Stimulated activated CD4-positive, alpha-beta T cell treated with anti-CD3 and anti-CD28 coated beads, Interleukin-4, amount 100 ng/mL, for 4 hours (primary cell): ENCODE measurements at places on chromosomes 7 and 10.

- DNase-seq = no peak
Measured at GRCh38 chr10:52229291-52229931, 84.7 kb upstream of the DKK1 start.

GRCh38 chr7:48140001-48140681 is 31.1 kb upstream of the ABCA13 start:
- no peak for DNase-seq

DNA sequence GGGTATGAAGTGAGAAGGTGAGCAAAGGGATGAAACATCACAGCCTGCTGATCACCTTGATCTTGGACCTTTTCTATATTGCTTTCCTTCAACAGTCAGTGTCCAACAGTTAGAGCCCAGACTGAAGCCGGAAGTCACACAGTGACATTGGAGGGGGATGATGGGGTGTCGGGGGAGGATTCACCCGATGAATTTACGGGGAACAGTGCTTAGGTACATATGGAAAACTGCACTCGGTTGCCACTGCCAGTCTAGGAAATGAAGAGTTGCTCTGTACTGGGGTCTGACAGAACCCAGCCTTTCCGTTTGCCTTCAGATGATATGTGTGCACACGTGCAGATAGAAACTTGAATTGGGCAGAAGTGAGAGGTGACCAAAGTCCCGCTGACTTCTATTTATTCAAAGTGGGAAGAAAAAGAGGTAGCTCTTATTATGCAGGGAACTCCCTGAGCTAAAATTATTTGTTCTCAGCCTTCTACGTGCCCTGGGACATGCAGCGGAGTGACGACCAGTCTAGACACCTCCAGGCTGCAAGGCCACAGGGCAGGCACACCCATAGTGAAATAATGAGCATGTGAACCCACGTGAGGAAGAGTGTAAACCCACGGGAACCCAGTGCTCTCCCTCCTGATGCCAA is 107.2 kb upstream of the INHBA start:
- DNase-seq = no peak

GRCh38 chr10:123781956-123782500 is 109.6 kb downstream of the CPXM2 start:
- DNase-seq = no peak

DNA sequence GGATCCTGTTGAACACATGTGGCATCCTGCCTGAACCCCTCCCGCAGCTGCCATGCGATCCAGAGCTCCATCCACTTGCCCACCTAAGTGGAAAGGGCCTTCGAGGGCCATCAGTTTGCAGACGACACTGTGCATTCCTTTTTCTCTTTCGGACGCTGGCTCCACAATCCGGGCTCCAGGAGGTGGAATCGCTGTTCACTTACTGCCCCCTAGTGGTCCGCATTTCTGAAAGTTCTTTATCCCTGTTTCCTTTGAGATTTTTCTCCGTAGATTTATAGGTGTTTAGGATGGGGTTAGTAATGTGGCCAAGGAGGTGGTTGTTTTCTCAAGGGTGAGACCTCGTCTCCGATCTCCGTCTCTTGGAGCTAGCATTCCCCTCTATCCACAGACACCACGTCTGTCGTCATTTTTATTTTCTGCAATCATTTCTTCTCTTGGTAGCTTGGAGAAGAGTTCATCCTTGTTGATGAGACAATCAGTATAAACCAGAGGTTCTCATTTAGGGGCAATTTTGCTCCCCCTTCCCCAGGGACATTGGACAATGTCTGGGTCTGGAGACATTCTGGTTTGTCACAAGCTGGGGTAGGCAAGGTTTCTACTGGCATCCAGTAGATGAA is 204.6 kb downstream of the ARHGAP21 start:
- DNase-seq = no peak

DNA sequence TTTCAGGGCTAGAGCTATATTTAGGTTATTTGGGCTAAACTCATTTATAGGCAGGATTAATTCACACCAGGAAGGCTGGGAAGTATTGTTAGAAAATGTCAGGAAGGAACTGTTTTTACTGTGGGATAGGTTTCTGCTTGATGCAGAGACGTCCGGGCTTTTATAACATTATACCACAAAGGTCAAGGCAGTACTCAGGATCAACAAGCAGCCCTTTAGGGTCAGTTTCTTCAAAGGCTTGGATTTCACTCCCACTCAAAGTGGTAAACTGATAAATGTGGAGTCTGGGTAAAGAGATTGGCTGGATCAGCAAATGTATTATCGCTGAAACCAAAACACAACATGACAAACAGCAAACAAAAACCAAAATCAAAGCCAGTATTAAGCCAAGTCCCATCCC is 127.2 kb downstream of the ARL5B start:
- no peak for DNase-seq

- no peak for DNase-seq
Measured at GRCh38 chr10:28881171-28881882, 204.0 kb downstream of the BAMBI start.

DNA sequence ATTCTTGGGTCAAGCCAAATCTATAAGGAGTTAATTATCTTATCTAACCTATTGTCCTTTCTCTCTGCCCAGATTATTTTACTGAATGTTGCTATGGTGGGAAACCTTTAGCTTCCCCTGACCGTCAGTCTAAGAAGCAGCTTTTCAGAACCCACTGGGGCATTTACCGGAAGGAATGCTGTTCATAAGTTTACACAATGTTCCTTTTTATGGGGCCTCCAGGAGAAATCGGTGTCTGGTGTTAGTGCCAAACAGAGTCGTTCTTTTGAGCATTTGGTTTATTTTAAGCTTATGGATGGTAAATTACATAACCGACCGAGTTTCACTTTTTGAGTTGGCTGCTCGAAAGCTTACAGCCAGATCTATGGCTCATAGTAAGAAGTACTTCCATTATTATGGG is 111.9 kb downstream of the CACNB2 start:
- no peak for DNase-seq

DNA sequence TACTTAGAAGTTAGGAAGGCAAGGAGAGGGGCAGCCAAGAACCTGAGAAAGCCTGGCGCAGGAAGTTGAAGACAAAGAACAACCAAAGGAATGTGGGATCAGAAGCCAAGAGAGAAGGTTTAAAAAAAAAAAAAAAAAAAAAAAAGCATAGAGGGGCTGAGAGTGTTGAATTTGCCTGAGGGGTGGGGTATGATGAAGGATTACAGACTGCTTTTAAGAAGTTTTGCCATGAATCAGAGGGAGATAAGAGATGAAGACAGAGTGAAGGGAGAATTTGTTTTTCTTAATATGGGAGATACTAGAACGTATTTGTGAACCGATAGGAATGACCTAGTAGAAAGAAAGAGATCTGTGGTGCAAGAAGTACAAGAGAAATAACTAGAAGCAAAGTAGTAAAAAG is 6.7 kb downstream of the SLC26A4 start:
- no peak for DNase-seq

GRCh38 chr7:45391618-45392451 is 182.3 kb upstream of the ADCY1 start:
- DNase-seq = no peak

DNA sequence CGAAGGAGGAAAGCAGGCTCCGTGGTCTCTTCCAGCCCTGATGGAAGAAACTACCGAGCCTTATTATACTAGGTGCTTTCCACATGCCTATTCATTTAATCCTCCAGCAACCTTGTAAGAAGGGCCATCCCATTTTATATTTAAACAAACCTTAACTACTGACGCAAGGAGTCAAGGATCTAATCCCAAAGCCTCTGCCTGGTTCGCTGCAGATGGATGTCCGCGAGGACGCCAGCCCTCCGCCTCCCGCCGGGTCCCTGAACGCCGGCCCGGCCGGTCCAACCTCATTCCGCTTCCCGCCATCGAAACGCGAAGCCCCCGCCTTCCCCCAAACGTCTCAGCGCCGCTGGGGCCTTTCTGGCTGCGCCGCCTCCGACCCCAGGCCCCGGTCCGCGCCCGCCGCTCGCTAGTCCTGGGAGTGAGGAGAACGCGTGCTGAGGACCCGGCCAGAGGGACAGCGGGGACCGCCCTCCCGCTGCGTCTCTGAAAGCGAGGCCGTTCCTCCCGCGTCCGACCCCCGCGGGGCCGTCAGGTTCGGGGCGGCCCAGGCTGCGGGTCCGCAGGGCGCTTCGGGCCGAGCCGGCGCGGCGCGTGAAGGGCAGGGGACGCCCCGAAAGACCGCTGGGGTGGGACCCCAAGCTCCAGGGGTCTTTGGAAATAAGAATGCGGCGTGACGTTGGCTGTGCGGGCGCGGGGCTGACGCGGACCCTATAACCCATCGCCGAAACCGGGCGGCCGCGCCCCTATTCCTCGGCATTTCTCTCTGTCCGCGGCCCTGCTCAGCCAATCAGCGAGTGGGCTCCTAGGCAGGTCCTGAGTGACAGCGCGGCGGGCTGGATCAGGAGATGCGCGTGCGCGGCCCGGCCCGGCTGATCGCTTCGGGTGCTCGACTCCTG is at the start of gene ATP6V0E2:
TSS of gene ATP6V0E2 (plus strand) at position 896 of the 896 bp plus-strand sequence. CDS start 97 bp downstream, outside the sequence.
- DNase-seq = peak; percentile 93

DNA sequence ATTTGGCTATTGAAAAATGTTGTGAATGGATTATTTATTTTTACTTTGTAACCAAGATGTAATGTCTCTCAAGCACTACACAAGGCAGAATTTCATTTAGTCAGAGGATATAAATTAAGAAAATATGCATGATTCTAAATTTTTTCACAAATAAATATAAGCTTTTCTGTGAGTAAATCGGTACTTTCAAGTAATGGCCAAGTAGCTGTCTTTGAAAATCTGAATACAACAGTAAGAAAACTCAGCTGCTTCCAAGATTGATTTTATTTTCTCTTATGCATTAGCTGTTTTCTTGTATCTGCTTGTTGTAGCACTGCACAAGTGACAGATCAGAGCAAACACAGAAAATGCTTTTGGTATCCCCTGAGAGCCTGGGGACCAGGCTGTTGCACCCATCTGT is 998.5 kb upstream of the GHITM start:
- DNase-seq = no peak

DNA sequence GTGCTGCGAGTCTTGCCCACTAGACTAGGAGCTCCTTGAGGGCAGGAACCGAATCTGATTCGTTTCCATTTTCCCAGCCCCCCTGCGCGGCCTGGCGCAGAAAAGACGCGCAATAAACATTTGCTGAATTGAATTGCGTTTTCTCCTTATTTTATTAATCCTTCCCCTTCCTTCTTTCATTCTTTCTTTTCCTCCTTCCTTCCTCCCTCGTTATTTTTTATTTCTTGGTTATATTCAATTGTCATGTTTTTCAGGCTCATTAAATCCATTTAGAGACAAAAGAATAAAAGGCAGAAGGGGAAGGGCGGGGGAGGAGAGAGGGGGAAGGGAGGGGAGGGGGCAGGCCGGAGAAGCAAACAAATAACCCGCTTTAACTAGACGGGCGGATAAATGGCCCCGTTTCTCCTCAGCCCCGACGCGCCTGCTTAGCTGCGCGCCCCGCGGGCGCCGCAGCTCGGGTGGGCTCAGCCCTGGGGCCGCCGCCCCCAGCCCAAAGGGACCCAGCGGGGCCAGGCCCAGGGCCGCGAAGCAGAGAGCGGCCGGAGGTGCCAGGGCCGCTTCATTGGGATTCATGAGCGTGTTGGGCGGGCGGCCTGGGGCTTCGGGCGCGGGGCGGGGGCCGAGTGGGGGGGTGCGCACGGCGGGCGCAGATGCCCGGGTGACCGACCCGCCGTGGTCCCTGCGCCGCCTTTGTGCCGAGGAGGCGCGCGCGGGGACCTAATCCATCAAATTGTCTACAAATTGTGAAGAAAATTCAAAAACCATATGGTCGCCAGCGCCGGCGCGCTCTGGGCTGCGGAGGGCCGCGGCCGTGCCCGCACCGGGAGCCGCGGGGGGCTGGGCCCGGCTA is 5.0 kb downstream of the LBX1 start:
- DNase-seq = no peak

DNA sequence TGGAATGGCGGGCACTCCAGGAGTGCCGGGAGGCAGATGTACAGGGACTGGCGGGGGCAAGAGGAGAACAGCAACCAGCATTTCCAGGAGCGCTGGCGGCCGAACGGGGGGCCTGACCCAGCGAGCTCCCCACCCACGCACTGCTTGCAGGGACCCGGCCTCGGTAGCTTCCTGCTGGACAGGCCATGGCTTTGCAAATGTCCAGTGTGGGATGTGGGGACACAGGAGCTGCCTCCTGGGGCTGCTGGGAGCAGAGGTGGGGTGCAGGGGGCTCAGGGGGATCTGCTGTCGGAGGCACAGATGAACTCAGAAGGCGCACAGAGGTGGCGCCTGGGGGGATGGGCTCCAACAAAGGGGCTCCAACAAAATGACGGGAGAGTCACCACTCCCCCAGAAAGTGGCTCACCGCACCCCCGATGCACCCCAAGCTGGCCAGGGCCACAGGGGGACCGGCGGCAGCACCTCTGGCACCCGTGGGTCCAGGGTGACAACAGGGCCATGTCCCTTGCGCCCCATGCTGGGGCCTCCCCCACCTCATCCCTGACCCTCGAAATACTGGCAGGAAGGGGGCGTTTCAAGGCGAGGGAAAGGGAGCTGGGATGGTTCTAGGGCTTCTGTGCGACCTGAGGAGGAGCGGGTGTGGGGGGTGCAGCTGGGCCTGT is 41.1 kb downstream of the AP5Z1 start:
- DNase-seq = no peak

GRCh38 chr7:86760236-86760635 is 116.5 kb downstream of the GRM3 start:
- DNase-seq = no peak

GRCh38 chr7:15504351-15504750 is 57.5 kb downstream of the AGMO start:
- no peak for DNase-seq

GRCh38 chr7:133001727-133002126 is 80.2 kb downstream of the CHCHD3 start:
- no peak for DNase-seq

DNA sequence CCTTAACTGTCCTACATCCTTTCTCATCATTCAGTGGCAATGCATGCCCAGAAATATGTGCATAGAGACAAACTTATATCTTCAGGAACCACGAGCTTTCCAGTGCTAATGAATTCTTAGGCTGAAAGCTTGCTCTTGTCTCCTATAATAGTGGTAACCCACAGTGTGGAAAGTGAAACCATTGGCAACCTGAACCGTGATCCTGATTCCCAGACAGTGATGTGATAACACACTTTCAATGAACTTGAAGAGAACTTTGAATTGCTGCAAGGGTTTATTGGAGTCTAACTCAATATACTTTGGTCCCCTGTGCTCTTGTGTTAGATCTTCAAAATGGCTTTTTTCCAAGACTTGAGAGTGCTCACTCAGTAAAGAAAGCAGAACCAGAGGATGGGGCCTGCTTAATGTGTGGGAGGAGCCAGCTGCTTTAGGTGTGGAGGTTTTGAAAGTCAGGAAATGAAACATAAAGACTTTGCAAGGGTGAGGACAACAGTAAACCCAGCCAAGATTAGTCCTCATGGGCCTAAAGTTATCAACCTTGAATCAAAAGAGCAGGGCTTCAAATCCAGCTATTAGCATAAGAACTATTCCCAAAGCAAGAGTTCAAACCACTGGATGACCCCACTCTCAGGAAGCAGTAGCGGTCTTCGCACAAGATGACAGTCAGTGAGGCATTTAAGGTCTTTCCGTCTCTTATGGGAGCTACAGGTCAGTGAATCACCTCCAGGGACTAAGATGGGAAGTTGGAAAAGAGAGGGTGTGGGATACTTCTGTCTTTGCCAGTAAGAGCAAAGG is 332.4 kb upstream of the NRP1 start:
- DNase-seq = no peak

GRCh38 chr7:28484606-28484935 is 72.3 kb downstream of the CREB5 start:
- no peak for DNase-seq
